ENCODE measurements at places on chromosomes 11 and 22.

DNA sequence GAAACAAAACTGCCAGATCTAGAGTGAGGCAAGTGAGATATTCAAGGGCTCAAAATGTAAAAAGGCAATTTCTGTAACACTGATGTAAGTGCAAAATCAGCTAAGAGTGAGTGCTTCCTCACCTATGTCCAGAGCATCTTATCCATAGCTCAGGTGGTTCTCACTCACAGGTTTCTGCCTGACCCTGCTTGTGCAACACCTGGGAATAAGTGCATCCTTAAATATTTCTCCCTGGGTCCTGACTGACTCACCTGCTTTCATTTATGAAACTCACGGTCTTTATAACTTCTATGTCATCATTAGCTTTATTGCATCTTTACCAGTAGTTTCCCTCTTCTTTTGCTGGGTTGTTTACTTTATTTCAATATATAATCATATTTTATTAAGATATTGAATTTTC is 260.6 kb downstream of the CNTN5 start:
- no peak overlapping the region for H3K27ac ChIP-seq
- H3K4me1 ChIP-seq: no peaks in the 10 kb centered on the region
- no peak for DNase-seq
- no peaks in the 10 kb centered on the region for H3K27me3 ChIP-seq

DNA sequence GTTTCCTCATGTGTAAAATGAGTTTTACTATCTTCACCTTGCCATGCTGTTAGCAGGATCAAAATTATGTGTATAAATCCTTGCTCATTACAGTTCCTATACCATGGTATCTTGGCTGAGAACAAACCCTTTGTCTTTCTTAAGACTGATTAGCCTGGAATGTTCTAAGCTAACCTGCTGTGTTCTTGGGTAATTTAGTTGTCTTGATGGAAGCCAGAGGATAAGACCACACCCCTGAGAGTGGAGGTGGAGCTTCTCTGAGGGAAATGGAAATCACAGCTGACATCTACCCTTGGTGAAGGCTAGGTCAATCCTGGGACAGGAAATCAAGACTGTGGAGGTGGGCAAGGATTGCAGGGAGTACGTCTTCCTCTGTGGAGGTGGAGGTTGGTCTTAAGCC is 206.1 kb upstream of the ARHGAP20 start:
- no peak overlapping the region for H3K27ac ChIP-seq
- no peaks in the 10 kb centered on the region for H3K36me3 ChIP-seq
- H3K4me3 ChIP-seq: no peak overlapping the region
- no peaks in the 10 kb centered on the region for H3K27me3 ChIP-seq
- no peak for DNase-seq

- H3K27me3 ChIP-seq: no peaks in the 10 kb centered on the region
- no peak for DNase-seq
- no peak overlapping the region for H3K4me3 ChIP-seq
Measured at GRCh38 chr11:126546191-126546590, 190.7 kb downstream of the ST3GAL4 start.

- H3K36me3 ChIP-seq: no peaks in the 10 kb centered on the region
- H3K27ac ChIP-seq: no peak overlapping the region
- peak; percentile 69 for DNase-seq
- H3K27me3 ChIP-seq: no peaks in the 10 kb centered on the region
Measured at GRCh38 chr11:126491092-126491491, 135.6 kb downstream of the ST3GAL4 start.

DNA sequence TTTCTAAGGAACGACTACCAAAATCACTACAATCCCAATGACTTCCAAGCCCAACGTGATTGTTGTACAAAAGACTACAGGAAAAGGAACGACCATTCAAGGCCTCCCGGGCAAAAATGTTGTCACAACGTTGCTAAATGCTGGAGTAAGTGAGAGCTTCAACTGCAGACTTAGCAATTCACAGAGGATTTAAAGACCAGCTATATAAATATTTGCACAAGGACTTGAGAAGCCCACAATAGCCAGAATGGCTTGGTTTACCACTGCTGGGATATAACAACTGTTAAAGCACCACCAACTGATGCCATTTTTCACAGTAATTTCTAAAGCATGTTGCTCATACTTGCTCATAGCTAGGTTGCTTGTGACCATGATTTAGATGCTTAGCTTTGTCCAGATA is 78.3 kb downstream of the EMSY start:
- peak; percentile 3 for DNase-seq
- H3K4me1 ChIP-seq: no peaks in the 10 kb centered on the region
- no peaks in the 10 kb centered on the region for H3K27me3 ChIP-seq
- H3K27ac ChIP-seq: no peak overlapping the region
- H3K4me3 ChIP-seq: no peak overlapping the region
- peaks cover 25% of the 10 kb centered on the region for H3K36me3 ChIP-seq

GRCh38 chr11:118530180-118530682 is 761 bp upstream of the TMEM25 start:
- peaks cover 27% of the 10 kb centered on the region for H3K4me1 ChIP-seq
- H3K36me3 ChIP-seq: peaks cover 2% of the 10 kb centered on the region
- H3K27ac ChIP-seq: peak overlapping the region; percentile 53

- no peaks in the 10 kb centered on the region for H3K27me3 ChIP-seq
- no peaks in the 10 kb centered on the region for H3K36me3 ChIP-seq
- H3K27ac ChIP-seq: no peak overlapping the region
- no peak for DNase-seq
- H3K4me3 ChIP-seq: no peak overlapping the region
Measured at GRCh38 chr22:38935023-38935422, 22.4 kb upstream of the APOBEC3A start.

DNA sequence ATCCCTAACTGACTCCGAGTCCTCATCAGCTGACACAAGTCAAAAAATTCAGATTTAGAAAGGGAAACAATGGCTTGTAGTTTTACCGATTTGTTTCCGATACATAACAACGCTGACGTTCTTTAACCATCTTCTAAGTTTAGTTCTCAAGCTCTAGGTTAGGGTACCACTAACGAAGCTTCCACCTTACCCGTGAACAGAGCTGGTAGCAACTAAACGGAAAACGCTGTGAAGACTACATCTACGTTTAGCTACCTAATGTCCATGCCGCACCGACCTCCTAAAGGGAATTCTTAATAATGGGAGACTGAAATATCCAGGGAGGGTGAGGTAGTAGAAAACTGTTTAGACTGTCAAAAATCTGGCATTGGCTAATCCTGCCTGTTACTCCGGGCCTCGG is 1.0 kb downstream of the NUP98 start:
- no peak for DNase-seq
- H3K4me1 ChIP-seq: peaks cover 3% of the 10 kb centered on the region
- peaks cover 4% of the 10 kb centered on the region for H3K36me3 ChIP-seq
- H3K27ac ChIP-seq: no peak overlapping the region
- peak overlapping the region; percentile 88 for H3K4me3 ChIP-seq
- no peaks in the 10 kb centered on the region for H3K27me3 ChIP-seq

- H3K4me1 ChIP-seq: no peaks in the 10 kb centered on the region
- H3K4me3 ChIP-seq: no peak overlapping the region
- no peak for DNase-seq
- H3K36me3 ChIP-seq: no peaks in the 10 kb centered on the region
- H3K27ac ChIP-seq: no peak overlapping the region
Measured at GRCh38 chr22:30691204-30691603, 3.5 kb upstream of the OSBP2 start.

GRCh38 chr11:83056204-83056603 is 15.5 kb downstream of the RAB30 start:
- DNase-seq: no peak
- H3K36me3 ChIP-seq: no peaks in the 10 kb centered on the region
- no peaks in the 10 kb centered on the region for H3K4me1 ChIP-seq
- no peaks in the 10 kb centered on the region for H3K27me3 ChIP-seq

GRCh38 chr11:72425053-72425980 is 9.0 kb downstream of the CLPB start:
- DNase-seq: no peak
- peaks cover 2% of the 10 kb centered on the region for H3K36me3 ChIP-seq
- no peak overlapping the region for H3K27ac ChIP-seq
- H3K4me3 ChIP-seq: no peak overlapping the region

DNA sequence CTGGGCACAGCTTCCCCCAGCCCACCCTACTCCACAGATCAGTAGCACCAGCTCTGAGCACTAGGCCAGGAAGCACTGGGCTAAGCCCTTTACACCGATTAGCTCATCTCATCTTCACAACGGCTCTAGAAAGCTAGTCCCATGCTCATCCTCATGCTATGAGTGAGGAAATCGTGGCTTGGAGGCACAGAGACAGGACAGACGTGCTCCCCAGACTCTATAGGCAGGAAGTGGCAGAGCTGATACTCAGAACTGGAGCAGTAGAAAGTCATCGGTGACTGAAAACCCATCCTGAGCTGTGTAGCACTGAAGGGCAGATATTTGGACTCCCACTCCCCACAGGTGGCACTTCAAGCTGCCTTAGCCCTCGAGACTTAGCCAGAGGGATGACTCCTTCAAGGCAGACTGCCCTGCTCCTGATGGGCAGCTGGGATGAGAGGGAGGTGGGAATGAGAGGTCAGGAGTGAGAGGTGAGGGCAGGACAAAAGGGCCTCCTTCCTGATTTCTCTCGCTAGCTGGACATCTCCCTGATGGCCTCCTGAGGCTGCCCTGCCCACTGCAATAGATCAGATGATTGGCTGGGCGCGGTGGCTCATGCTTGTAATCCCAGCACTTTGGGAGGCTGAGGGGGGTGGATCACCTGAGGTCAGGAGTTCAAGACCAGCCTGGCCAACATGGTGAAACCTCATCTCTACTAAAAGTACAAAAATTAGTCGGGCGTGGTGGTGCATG is 9.7 kb downstream of the CD5 start:
- H3K36me3 ChIP-seq: no peaks in the 10 kb centered on the region
- no peaks in the 10 kb centered on the region for H3K4me1 ChIP-seq

DNA sequence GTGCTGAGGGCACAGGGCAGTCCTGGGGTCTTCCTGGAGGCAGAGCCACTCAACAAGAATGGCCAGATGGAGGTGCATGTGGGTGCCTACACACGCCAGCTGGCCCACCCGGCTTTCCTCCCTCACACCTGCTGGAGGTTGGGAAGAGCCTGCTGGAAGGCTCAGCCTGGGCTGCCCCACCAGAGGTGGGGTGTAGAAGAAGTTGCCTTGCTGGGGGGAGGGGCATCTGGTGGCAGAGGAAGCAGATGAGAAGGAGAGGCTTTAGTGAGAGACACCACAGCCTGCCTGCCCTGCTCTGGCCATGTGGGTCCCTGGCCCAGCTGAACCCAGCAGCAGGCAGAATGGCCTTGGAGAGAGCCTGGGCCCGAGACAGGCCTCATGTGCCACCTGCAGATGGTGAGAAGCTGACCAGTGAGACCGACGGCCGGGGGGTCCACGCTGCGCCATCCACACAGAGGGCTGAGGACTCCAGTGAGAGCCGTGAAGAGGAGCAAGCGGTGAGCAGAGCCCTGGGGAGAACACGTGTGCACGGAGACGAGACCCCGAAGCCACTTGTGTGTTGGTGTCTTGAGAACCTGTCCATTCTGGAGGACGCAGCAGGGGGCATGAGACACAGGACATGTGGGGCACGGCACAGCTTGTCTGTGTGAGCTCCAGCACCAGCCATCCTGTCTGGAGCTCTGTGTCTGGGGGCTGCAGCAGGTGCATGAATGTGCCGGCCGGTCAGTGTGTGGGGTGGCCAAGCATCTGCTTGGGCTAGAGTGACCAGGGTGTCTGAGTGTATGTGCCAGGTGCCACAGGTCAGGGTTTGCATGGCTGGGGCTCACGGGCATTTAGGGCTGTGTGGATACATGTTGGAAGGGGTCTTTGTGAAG is 2.7 kb downstream of the B4GALNT4 start:
- no peak for DNase-seq
- no peaks in the 10 kb centered on the region for H3K36me3 ChIP-seq
- H3K27me3 ChIP-seq: no peaks in the 10 kb centered on the region
- no peak overlapping the region for H3K4me3 ChIP-seq
- H3K27ac ChIP-seq: no peak overlapping the region
- peaks cover 6% of the 10 kb centered on the region for H3K4me1 ChIP-seq

DNA sequence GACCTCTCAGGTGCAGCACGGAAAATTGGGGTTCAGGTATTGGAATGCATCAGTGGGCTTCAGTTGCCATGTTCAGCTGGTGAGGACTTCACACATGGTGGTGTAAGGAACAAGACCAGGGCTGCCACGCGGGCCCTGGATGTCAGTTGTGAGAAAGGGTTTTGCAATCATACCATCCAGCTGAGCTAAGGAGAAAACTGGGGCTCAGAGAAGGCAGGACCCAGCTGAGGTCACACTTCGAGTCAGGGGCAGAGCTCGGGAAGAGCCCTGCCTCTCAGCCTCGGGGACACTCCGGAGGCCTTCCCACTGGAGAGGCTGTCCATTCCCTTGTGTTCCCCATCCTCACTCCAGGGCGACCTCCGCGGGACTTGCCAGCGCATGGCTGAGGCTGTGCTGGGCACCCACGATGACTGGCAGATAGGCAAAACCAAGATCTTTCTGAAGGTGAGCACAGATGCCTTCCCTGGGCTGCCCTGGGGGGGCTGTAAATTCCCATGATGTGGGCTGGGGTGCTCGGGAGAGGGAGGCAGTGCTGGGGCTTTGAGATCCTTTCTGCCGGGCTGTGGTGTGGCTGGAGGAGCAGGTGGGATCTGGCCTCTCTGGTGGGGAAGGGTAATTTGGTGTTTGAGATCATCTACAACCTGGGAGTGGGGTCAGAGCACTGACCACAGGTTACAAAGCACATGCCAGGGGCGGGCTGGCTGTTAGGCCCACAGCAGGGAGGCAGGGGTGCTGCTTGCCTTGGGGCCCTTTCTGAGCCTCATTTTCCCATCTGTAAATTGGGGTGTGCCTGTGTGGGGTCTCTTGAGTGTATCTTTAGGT is 47.2 kb downstream of the MYO7A start:
- no peaks in the 10 kb centered on the region for H3K36me3 ChIP-seq
- peaks cover 3% of the 10 kb centered on the region for H3K4me1 ChIP-seq
- DNase-seq: no peak
- H3K27ac ChIP-seq: no peak overlapping the region

DNA sequence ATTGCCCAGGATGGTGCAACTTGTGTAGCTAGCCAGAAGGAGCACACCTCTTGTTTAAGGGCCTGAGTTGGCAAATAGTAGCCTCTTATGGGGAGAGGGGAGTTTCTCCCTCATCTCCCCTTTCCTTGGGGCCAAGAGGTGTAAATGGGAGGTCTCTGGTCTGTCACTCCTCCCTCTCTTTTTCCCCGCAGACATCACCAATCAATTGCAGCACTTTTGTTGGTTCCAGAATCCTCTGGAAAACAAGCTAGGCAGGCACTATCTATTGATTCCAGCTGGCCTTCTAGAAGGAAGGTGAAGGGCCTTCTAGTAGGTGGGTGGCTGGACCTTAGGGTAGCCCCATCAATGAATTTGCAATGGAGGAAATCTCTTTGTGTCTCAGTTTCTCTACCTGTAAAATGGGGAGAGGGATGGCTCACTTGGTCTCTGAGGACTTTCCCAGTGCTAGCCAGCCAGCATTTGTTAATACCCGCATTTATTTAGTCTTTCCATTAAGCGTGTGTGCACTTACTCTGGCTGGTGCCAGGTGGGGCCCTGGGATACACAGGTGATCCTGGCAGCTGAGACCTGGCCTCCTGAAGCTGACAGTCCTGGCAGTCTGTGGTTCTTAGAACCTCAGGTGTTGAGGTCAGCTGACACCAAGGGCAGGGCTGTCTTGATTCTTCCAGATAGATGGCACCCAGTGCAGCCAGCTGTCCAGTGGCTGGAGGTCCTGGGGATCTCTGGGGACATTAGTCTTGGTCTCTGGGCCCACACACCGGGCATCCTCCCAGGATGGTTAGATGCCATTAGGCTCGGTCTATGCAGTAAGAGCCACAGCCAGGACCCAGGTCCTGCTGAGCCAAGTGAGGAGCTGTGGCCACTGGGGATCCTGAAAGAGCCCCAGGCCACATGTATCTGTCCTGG is 51.7 kb downstream of the TSPAN18 start:
- H3K4me1 ChIP-seq: peaks cover 3% of the 10 kb centered on the region
- H3K36me3 ChIP-seq: no peaks in the 10 kb centered on the region
- no peak for DNase-seq
- H3K4me3 ChIP-seq: no peak overlapping the region
